ENCODE measurements at places on chromosomes 13 and 19.

GRCh38 chr19:53158119-53158656, 665 bp downstream of the ZNF347 start:
- H3K36me3 ChIP-seq: no peaks in the 10 kb centered on the region
- no peak overlapping the region for H3K4me3 ChIP-seq
- DNase-seq: no peak
- no peak overlapping the region for H3K27ac ChIP-seq

GRCh38 chr13:97809576-97809975, 143.9 kb upstream of the IPO5 start:
- H3K4me1 ChIP-seq: no peaks in the 10 kb centered on the region
- no peaks in the 10 kb centered on the region for H3K27me3 ChIP-seq
- H3K4me3 ChIP-seq: no peak overlapping the region
- H3K36me3 ChIP-seq: no peaks in the 10 kb centered on the region
- DNase-seq: no peak

- no peak overlapping the region for H3K4me3 ChIP-seq
- no peaks in the 10 kb centered on the region for H3K4me1 ChIP-seq
- H3K27me3 ChIP-seq: no peaks in the 10 kb centered on the region
- no peak for DNase-seq
- H3K36me3 ChIP-seq: no peaks in the 10 kb centered on the region
Observed at GRCh38 chr13:46903748-46904147, 6.9 kb upstream of the HTR2A start.

DNA sequence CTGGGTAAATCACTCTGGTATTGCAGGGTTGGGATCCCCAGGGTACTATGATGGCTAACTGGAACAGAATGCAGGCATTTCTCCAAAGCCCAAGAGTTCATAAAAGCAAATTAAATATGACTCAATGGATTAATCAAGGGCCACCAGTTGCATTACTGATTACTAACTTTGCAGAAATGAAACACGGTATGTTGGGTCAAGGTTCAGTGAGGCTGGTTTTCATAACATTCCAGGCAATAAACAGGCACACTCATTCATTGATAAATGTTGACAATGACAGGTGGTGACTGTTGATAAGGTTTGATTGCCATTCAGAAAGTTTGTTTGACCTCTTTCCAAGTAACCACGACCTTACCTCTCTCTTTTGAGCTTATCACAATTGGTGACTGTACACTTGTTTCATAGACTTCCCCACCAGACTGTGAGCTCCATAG, 506 bp upstream of the AP1M1 start:
- H3K36me3 ChIP-seq: no peaks in the 10 kb centered on the region
- H3K27ac ChIP-seq: peak overlapping the region; percentile 30
- DNase-seq: no peak

DNA sequence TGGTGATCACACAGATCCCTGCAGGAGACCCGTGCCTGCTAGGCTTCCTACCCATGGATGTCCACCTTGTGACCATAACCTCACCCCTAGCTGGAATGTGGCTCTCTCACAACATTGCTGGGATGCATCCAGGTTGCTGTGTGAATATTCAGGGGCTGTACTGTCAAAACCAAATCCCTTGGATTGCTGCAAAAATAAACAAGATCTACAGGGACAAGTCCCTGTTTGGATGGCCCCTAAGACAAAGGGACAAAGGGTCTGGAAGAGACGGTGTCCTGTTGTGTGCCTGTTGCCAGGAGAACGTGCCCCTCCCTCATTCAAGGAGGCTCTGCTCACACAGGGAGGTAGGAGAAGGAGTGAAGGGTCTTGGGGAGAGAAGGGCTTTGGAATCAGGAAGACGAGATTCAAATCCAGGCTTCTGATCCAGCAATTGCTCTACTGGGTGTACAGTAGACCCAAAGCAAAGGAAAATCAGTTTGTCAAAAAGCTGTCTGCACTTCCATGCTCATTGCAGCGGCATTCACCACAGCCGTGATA, 89.2 kb upstream of the WASF3 start:
- H3K27ac ChIP-seq: no peak overlapping the region
- DNase-seq: no peak
- H3K36me3 ChIP-seq: no peaks in the 10 kb centered on the region
- no peaks in the 10 kb centered on the region for H3K27me3 ChIP-seq
- H3K4me1 ChIP-seq: no peaks in the 10 kb centered on the region
- H3K4me3 ChIP-seq: no peak overlapping the region

GRCh38 chr13:24112791-24113190, 47.7 kb upstream of the SPATA13 start:
- no peaks in the 10 kb centered on the region for H3K27me3 ChIP-seq
- H3K36me3 ChIP-seq: no peaks in the 10 kb centered on the region
- DNase-seq: no peak
- no peaks in the 10 kb centered on the region for H3K4me1 ChIP-seq
- no peak overlapping the region for H3K4me3 ChIP-seq
- no peak overlapping the region for H3K27ac ChIP-seq

GRCh38 chr13:49450105-49450819, 6.2 kb downstream of the SETDB2 start:
- H3K4me1 ChIP-seq: peaks cover 7% of the 10 kb centered on the region
- no peak overlapping the region for H3K4me3 ChIP-seq
- H3K27ac ChIP-seq: no peak overlapping the region
- no peak for DNase-seq

DNA sequence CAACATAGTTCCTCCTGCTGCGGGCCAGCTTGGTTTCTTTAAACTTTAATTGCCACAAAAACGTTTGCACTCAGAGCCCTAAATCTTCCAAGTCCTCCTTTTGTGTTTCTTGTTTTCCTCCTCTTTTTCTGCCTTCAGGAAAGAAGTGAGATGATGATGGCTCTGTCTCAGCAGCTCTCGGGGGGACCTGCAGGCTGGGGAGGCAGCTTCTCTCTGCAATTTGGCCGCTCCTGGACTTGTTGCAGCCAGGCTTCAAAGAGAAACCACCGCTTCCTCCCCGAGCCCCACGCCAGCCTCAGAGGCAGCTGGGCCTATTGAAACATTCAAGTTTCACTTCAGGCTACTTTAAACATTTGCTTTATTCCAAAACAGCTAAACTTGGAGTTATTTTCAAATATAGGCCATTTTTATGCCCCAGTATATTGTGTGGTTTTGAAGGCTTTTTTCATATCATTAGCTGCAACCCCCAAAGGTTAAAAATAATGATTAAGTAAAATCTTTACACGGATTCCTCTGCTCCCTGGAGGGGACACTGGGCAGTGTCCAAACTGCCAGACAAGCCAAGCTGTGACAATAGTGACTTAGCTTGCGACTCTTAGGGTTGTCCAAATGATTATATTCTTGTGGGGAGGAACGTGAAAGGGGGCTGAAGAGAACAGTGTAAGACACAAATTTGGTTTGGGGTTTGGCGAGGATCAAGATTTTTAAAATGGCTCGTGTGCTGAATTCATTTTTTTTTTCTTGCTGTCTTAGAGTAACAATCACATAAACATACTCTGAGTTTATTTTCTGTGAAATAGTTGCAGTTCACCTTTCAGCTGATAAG, 330.8 kb downstream of the DLEU7 start:
- H3K36me3 ChIP-seq: no peaks in the 10 kb centered on the region
- peaks cover 16% of the 10 kb centered on the region for H3K4me1 ChIP-seq
- H3K4me3 ChIP-seq: peak overlapping the region; percentile 60
- H3K27me3 ChIP-seq: no peaks in the 10 kb centered on the region
- DNase-seq: peak; percentile 80

GRCh38 chr13:106709522-106709921, 141.6 kb upstream of the ARGLU1 start:
- H3K27me3 ChIP-seq: no peaks in the 10 kb centered on the region
- no peak overlapping the region for H3K4me3 ChIP-seq
- H3K4me1 ChIP-seq: no peaks in the 10 kb centered on the region
- H3K27ac ChIP-seq: no peak overlapping the region
- DNase-seq: no peak

DNA sequence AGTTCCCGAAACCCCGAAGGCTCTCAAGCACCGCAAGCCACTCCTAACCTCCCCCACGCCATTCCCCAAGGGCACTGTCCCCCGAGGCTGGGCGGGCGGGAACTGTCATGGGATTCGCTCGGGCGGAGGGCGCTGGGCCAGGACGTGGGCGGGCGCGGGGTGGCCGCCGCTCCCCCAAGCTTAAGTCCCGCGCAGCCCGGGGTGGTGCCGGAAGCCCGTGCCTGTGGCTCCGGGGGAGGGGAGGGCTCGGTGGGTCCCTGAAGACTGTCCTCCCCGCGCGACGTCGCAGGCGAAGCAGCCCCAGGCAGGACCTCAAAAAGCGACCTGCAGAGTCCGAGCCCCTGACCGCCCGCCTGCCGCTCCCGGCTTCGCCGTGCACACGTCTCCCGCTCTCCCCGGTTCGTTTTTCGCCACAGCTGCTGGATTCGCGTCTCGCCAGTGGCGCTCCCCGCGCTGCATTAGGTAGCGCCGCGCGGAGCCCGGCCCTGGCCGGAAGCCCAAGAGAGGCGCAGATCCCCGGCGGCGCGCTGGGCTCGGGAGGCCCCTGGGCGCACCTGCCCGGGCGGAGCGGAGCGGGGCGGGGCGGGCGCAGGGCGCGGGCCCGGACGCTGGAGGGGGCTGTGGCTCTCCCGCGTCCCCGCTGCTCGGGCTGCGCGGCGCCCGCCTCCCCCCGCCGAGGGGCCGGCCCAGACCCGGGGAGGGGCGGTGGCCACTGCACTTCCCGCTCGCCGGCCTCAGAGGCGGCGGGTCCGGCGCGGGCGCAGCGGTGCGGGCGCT, at the start of gene FARP1:
Gene FARP1, plus strand, starts transcription at position 715 of the 777 bp plus-strand sequence. CDS start 70,149 bp downstream, outside the sequence.
- no peaks in the 10 kb centered on the region for H3K36me3 ChIP-seq
- peak within 1 kb of the TSS; percentile 65 for H3K4me3 ChIP-seq
- H3K27ac ChIP-seq: no peak within 1 kb of the TSS
- DNase-seq: peak; percentile 84
- no peaks in the 10 kb centered on the region for H3K4me1 ChIP-seq

- no peaks in the 10 kb centered on the region for H3K36me3 ChIP-seq
- H3K4me1 ChIP-seq: no peaks in the 10 kb centered on the region
- DNase-seq: no peak
Observed at GRCh38 chr13:62450759-62451158, 1035.1 kb upstream of the PCDH20 start.

DNA sequence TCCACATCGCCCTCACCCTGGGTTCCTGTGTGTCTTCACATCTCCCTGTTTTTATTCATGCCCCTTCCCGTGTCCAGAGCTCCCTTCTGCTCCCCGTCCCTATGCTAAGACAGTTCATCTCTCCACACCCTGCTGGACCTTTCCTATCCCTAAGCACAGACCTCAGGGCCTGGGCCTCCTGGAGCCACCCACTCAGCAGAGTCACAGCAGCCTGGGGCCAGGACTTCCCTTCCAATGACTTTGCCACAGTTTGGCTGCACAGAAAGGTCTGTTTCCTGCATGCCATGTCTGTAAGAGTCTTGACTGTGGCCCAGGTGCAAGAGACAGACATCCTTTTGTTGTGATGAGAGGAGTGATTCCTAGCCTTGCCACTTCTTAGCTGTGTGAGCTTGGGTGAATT, 470.7 kb downstream of the TSHZ3 start:
- no peaks in the 10 kb centered on the region for H3K4me1 ChIP-seq
- DNase-seq: no peak
- no peak overlapping the region for H3K27ac ChIP-seq
- H3K27me3 ChIP-seq: no peaks in the 10 kb centered on the region
- H3K36me3 ChIP-seq: no peaks in the 10 kb centered on the region
- H3K4me3 ChIP-seq: no peak overlapping the region

- no peaks in the 10 kb centered on the region for H3K36me3 ChIP-seq
- no peaks in the 10 kb centered on the region for H3K4me1 ChIP-seq
- no peaks in the 10 kb centered on the region for H3K27me3 ChIP-seq
Observed at GRCh38 chr19:51905206-51905605, 389 bp upstream of the ZNF649 start.

- H3K4me1 ChIP-seq: peaks cover 22% of the 10 kb centered on the region
- no peaks in the 10 kb centered on the region for H3K27me3 ChIP-seq
- H3K27ac ChIP-seq: no peak overlapping the region
- H3K36me3 ChIP-seq: 0 out of 2 replicates have a peak, but pooled peaks cover 4% of the 10 kb centered on the region
Observed at GRCh38 chr19:1066251-1066747, 668 bp upstream of the ARHGAP45 start.

DNA sequence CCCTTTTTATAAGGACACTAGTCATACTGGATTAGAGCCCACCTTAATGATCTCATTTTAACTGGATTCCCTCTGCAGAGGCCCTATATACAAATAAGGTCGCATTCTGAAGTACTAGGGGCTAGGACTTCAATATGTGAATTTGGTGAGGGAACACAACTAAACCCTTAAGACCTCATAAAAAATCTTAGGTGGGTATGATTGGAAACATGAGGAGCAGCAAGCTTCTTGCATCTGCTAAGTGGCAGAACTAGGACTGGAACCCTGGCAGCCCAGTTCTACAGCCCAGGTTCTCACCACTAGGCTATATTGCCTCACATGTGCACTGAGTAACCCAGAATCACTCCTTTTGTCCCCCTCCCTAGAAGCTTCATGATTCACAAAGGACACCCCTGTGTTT, 17.1 kb upstream of the GRWD1 start:
- no peaks in the 10 kb centered on the region for H3K27me3 ChIP-seq
- H3K4me1 ChIP-seq: no peaks in the 10 kb centered on the region
- no peaks in the 10 kb centered on the region for H3K36me3 ChIP-seq
- H3K27ac ChIP-seq: no peak overlapping the region

DNA sequence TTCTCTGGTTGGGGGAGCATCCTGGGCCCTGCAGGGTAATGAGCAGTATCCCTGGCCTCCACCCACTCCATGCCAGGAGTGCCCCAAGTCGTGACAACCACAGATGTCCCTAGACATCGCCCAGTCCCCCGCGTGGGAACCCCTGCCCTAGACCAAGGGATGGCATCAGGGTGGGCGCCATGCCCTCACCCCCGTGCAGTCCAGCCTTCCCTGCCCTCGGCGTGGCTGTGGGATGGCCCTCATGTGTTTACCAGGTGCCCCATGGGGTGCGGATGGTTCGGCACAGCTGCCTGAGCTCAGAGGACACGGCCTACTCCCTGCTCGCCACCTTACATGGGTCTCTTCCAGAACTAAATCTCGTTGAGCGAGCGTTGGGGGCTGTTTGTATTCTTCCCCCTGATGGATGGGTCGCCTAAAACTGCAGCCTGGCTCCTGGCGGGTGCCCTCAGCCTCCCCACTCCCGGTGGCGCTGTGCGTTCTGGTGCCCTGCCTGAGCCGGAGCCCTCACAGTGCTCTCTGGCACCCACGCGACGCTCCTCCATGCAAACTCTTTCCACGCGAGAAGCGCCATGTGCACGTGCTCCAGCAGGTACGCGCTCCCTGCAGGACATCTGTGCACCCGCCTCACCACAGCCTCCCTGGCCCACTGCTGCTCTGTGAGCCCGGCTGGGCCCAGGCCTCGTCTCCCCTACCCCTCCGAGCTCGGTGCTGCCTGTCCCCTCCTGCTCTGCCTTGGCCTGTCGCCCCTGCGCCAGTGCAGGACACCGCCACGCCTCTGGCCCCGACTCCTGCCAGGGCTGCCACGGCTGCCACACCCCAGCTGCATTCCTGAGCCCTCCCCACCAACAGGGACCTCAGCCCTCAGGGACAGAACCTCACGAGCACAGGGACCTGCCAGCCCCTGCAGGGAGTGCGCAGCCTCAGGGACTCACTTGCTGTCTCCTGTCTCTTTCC, 145.0 kb downstream of the KDM4B start:
- no peaks in the 10 kb centered on the region for H3K36me3 ChIP-seq
- H3K4me1 ChIP-seq: no peaks in the 10 kb centered on the region
- no peaks in the 10 kb centered on the region for H3K27me3 ChIP-seq
- no peak overlapping the region for H3K4me3 ChIP-seq
- DNase-seq: no peak

- H3K27me3 ChIP-seq: peaks cover 81% of the 10 kb centered on the region
- no peak for DNase-seq
- H3K4me3 ChIP-seq: no peak overlapping the region
- H3K27ac ChIP-seq: no peak overlapping the region
- H3K4me1 ChIP-seq: no peaks in the 10 kb centered on the region
Observed at GRCh38 chr19:45917421-45918091, 3.0 kb upstream of the NANOS2 start.

- H3K27me3 ChIP-seq: no peaks in the 10 kb centered on the region
- no peaks in the 10 kb centered on the region for H3K36me3 ChIP-seq
- DNase-seq: no peak
- H3K27ac ChIP-seq: no peak overlapping the region
- H3K4me3 ChIP-seq: no peak overlapping the region
Observed at GRCh38 chr13:109715902-109716301, 70.5 kb downstream of the IRS2 start.

Data from MM.1S (cell line).